NCI-H2171 treated with DMSO at 0.1 percent for 48 hours (cell line): ENCODE measurements at places on chromosomes 3 and 15.

- no peak for DNase-seq
Observed at GRCh38 chr15:96409215-96410138, 79.0 kb downstream of the NR2F2 start.

DNA sequence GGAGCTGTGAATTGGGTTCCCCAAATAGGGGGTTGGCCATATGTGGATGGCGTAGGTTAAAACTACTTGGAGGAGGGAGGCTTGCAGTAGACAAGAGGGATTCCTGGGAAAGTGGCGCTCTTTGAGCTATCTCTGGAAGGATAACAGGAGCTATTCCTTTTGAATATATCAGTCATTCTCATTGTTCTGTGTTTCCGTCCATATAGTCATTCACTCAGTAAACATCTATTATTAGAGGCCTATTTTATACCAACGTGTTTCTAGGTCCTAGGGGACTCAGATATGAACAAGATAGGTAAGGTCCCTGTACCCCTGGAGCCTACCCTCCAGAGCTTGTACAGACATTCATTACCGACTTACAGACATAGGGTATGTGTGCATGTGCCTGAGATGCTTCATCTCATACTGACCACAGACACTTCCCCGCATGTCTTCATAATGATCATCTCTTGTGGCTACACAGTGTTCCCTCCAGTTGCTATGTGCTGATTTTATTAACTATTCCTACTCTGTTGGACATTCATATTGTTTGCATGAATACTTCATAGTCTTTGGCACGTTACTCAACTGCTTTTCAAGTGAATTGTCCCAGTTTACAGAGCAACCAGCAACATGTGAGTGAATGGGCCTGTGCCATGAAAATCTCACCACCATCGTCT, 55.8 kb upstream of the VILL start:
- no peak for DNase-seq

GRCh38 chr3:13019243-13020095, 53.8 kb downstream of the IQSEC1 start:
- no peak for DNase-seq

DNA sequence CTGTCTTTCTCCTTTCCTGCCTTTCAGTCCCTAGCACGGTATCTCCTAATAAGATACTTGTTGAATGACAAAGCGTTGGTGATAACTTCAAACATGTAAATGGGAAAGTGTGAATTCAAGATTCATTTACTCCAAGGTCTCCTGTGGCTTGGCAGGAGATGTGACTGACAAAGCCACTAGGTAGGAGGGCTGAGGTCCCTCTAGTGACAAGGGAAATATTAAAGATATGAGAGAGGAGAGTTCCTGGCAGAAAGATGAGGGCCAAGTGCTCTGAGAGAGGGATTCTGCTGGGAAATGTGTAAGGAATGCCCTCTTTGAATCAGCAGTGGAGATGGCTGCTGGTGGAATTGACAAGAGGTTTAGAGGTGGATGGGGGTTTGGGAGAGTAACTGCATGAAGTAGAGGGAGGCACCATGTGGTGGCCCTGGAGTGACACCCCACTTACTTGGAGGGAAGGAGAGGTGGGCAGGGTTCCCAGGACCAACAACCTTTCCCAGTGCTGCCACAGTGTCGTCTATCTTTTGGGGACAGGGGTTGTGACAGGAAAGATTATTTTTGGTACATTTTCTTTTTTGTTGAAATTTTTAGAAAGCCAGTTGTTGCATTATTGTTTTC, 43.0 kb upstream of the SCAANT1 start:
- no peak for DNase-seq

GRCh38 chr15:42053914-42054313, 33.1 kb upstream of the PLA2G4E start:
- no peak for DNase-seq
